ENCODE measurements at places on chromosomes 6 and 20.

DNA sequence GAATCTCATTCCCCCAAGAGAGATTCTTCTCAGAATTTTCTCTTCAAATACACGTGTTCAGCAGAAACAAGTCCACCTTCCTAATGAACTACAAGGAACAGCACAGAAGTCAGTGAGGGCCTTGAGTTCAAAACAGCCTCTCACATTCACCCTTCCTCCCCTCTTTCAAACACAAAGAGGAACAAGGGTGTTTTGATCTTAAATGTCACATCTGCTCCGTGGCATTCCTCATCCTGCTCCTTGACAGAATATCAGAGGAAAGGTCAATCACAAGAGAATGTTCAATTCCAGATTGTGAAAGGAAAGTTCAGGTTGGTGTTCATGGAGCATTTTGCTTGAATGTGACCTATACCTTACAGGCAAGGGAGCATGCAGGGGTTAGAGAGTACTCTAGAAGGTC is 35.6 kb upstream of the FAM210B start:
- DNase-seq = no peak

DNA sequence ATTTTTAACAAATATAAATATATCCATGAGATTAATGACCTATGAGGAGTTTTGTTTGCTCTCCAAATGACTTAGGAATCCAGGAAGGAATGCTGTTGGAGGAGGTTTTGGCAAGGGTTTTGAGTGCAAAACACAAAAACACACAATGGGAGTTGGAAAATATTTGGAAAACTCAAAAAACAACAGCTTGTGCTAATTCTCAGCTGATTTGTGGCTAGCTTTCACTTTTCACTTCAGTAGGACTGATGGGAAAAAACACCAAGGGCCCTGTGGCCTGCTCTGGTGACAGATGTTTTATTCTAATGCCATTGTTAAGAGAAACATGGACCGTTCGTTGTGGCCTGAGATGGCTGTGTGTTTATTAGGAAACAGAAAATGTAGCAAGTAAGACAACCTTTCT is 113.9 kb downstream of the ALDH8A1 start:
- DNase-seq = no peak

DNA sequence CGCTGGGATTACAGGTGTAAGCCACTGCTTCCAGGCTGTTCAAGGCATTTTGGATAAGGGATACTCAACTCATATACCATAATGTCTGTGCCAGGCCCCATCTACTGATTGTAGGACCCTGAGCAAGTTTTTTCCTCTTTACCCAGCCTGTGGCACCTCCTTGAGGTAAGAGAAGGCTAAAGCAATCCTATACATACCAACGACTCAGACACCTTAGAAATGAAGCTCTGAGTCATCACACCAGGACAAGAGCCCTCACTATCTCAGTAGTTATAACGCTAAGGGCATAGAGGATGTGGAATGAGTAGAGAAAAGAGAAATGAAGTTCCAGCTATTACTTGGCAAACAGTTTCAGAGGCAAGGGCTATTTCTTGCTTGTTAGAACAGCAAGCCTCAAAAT is 16.9 kb downstream of the NDRG3 start:
- no peak for DNase-seq

- DNase-seq = no peak
These were observed 51.8 kb upstream of the MYB start for GRCh38 chr6:135129136-135129856.

DNA sequence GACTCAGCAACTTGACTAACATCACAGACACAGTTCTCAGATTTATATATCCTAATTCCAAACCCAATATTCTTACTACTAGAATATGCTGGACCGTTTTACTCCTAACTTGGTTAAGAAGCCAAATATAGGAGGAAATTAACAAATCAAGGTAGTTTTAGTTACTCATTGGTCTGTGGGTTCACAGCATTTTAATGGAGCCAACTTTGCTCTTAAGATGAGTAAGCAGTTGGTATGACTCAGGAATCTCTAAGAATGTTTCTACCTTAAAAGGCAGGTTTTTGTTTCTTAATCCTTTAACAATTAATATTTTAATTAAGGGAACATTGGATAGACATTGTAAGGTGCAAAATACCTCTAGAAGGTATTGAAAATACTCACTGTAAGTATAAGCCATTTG is 31.6 kb downstream of the OPRM1 start:
- no peak for DNase-seq

GRCh38 chr6:150590446-150590845 is 9.2 kb upstream of the PLEKHG1 start:
- no peak for DNase-seq

DNA sequence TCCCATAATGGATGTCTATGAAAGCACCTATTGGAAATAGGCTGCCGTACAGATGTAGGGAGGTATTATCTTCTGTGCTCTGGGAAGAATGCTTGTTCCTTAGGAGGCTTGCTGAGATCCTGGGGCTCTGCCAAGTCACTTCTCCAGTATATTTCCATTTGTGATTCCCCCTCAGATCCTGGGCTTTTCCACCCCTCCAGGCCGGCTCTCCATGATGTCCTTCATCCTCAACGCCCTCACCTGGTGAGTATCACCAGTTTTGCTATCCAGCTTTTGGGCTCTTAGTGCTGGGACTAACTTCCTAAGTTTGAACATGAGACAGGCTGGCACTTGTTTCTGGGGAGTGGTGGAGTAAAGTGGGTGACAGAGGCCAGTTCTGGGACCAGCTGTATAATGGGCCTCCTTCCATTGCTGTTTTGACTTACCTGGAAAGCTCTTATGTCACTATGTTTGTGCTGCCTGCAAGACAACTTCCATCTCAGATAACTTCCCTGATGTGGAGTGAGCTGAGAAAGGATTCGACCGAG is 2.6 kb downstream of the SYS1 start:
- no peak for DNase-seq

GRCh38 chr6:25519856-25520255 is 132.2 kb upstream of the SCGN start:
- DNase-seq = no peak

GRCh38 chr6:19925533-19925932 is 88.4 kb downstream of the ID4 start:
- DNase-seq = no peak

GRCh38 chr6:35919827-35920751 is 809 bp downstream of the SRPK1 start:
- DNase-seq = no peak
